ENCODE measurements at places on chromosomes 2 and 18. TPM values are rescaled to one million over a fixed set of nuclear protein-coding genes. Genes with fewer than 3 reads are reported as not detected.

Gene CCDC74B
- 1.3 TPM for total RNA-seq

DNA sequence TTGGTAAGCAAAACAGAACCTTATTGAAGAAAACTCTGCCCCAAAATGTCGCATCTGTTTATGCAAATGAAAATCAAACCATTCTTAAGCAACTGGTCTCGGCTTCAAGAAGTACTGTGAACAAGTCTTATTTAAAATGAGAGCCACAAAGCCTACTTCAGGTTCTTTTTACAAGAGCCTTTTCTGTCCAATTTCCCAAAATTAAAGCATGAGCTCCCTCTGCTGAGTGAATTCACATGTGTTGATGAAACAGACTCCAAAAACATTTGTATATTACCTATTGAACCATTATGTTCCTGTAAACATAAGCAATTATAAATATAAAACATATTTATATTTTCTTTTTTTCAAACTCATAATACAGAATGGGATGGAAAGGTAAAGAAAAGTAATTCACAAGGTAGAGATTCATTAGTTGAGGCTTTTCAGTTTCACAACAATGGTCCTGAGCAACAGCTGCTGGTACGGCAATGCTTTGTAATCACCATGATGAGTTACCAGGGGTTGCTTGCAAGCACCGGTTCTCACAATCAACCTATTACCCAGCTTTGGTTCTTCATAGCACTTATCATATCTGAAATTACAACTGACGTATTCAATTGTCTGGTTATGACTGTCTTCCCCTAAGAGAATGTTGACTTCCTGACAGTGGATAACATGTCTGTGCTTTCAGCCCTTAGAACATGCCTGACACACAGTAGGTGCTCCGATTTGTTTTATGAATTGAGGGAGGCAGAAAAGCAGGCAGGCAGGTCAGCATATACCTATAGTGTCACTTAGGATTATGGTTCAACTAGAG, 108.4 kb upstream of the BZW1 start:
- H3K27ac ChIP-seq, result peak overlapping the region; percentile 97
- peaks cover 6% of the 10 kb centered on the region for H3K36me3 ChIP-seq
- H3K4me3 ChIP-seq, result peak overlapping the region; percentile 74
- peak; percentile 84 for ATAC-seq
- H3K4me1 ChIP-seq, result peaks cover 22% of the 10 kb centered on the region

DNA sequence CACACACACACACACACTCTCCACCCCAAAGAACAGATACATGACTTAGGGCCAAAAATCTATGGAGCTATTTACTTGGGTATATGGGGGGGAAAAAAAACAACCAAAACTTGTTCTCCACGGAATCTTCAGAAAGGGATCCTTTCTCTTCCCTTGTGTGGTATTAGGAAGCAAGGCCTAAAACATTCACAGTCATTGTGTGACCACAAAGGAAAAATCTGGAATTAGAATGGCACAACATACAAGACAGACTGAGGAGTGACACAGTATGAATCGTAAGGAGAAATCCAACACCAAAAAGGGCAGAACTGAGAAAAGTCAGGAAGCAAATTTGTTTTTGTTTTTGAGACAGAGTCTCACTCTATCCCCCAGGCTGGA, 70.3 kb downstream of the ASXL2 start:
- H3K4me3 ChIP-seq, result no peak overlapping the region
- ATAC-seq, result no peak
- H3K27me3 ChIP-seq, result no peaks in the 10 kb centered on the region
- H3K27ac ChIP-seq, result no peak overlapping the region

GRCh38 chr18:78021196-78021595, 771.5 kb downstream of the GALR1 start:
- no peaks in the 10 kb centered on the region for H3K36me3 ChIP-seq
- H3K4me1 ChIP-seq, result no peaks in the 10 kb centered on the region
- no peak overlapping the region for H3K27ac ChIP-seq
- no peak for ATAC-seq

- peak overlapping the region; percentile 88 for H3K4me3 ChIP-seq
- H3K27ac ChIP-seq, result peak overlapping the region; percentile 96
- H3K4me1 ChIP-seq, result peaks cover 40% of the 10 kb centered on the region
Observed at GRCh38 chr2:55049043-55049820, 1.0 kb downstream of the RTN4 start.

- H3K27ac ChIP-seq, result no peak overlapping the region
- H3K4me1 ChIP-seq, result peaks cover 5% of the 10 kb centered on the region
Observed at GRCh38 chr2:241507430-241508239, 749 bp downstream of the STK25 start.

Gene MC2R
- not detected for total RNA-seq

GRCh38 chr18:12053289-12053688, 40.4 kb upstream of the ANKRD62 start:
- peaks cover 23% of the 10 kb centered on the region for H3K27me3 ChIP-seq
- peaks cover 10% of the 10 kb centered on the region for H3K4me1 ChIP-seq
- no peaks in the 10 kb centered on the region for H3K36me3 ChIP-seq
- H3K27ac ChIP-seq, result no peak overlapping the region

Gene FAM168B
- 77.1 TPM for total RNA-seq

Gene OXER1
- 0.13 TPM for total RNA-seq

DNA sequence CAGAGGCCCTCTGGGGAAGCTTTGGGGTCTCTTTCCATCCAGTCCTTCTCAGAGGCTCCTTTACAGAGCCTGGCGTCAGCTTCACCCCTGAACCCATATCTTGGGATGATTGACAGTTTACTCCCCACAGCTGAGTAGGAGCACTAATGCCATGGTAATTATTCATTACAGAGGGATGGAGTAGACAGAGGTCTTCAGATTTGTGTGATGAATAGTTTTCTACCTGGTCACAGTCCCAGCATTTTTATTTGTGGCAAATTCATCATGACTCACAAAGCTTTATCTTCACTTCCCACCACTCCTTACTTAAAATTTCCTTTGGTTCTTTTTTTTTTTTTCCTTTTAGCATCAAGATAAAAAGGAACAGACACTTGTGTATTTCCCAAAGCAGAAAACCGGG, 104.2 kb downstream of the CCDC85A start:
- no peaks in the 10 kb centered on the region for H3K27me3 ChIP-seq
- H3K27ac ChIP-seq, result no peak overlapping the region
- H3K4me3 ChIP-seq, result no peak overlapping the region
- no peak for ATAC-seq
- H3K36me3 ChIP-seq, result no peaks in the 10 kb centered on the region

- H3K27me3 ChIP-seq, result no peaks in the 10 kb centered on the region
- no peaks in the 10 kb centered on the region for H3K4me1 ChIP-seq
- H3K4me3 ChIP-seq, result no peak overlapping the region
- H3K36me3 ChIP-seq, result peaks cover 39% of the 10 kb centered on the region
- H3K27ac ChIP-seq, result no peak overlapping the region
Observed at GRCh38 chr2:19944205-19944845, 42.5 kb upstream of the TTC32 start.

- H3K27ac ChIP-seq, result peak overlapping the region; percentile 58
- no peak overlapping the region for H3K4me3 ChIP-seq
- no peaks in the 10 kb centered on the region for H3K27me3 ChIP-seq
- peaks cover 93% of the 10 kb centered on the region for H3K36me3 ChIP-seq
- no peak for ATAC-seq
Observed at GRCh38 chr2:237782181-237782580, 16.4 kb upstream of the RBM44 start.

- peak overlapping the region; percentile 49 for H3K4me3 ChIP-seq
- peak overlapping the region; percentile 73 for H3K27ac ChIP-seq
- ATAC-seq, result peak; percentile 42
- peaks cover 23% of the 10 kb centered on the region for H3K36me3 ChIP-seq
- H3K4me1 ChIP-seq, result peaks cover 51% of the 10 kb centered on the region
- H3K27me3 ChIP-seq, result no peaks in the 10 kb centered on the region
Observed at GRCh38 chr18:48813833-48814489, 136.8 kb downstream of the SMAD7 start.

Gene RELCH
- total RNA-seq, result 28.7 TPM

DNA sequence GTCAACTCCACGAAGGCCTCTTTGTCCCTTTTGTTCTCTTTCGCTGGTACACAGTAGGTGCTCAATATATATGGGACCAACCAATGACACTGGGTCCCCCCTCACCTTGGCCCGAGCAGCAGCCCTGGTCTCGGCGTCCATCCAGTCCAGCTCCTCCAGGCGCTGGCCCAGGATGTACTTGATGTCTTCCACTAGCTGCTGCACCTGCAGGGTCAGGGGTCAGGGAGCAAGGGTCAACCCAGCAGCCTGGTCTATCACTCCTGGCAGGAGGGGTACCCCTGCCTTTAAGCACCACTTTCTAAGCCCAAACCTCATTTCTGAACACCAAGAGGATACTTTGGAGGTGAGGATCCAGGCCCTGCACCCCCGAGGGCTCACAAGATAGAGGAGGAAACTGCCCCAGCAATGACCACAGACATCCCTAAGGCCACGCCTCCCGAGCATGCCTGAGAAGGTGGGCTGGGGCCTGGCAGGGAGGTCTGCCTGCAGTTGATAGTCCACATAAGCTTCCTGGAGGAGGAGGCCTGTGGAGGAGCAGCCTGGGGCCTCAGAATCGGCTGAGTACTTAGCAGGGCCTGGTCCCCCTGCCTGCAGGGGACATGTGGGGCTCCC, 4.2 kb downstream of the ECEL1 start:
- H3K27ac ChIP-seq, result no peak overlapping the region
- H3K27me3 ChIP-seq, result peaks cover 19% of the 10 kb centered on the region
- H3K4me1 ChIP-seq, result peaks cover 4% of the 10 kb centered on the region
- H3K4me3 ChIP-seq, result no peak overlapping the region
- no peaks in the 10 kb centered on the region for H3K36me3 ChIP-seq

Gene YWHAQ
- total RNA-seq, result 283 TPM

DNA sequence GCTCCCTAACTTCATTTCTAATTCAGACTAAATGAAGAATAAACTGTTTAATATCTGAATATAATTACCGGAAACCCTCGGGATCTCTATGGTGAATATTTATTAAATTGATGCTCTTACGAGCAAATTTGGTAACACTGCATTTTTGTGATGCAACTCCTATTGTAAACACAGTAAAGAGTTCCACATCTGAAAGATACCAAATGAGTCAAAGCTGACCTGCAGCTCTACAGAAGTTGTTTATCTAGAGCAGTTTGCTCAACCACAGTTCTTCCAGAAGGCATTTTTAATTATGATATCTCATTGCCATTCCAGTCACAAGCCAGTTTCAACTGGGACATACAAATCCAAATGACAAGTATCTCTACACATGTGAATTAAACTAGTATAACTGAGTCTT, 129.7 kb downstream of the PKP4 start:
- peaks cover 10% of the 10 kb centered on the region for H3K36me3 ChIP-seq
- H3K27ac ChIP-seq, result no peak overlapping the region
- H3K4me3 ChIP-seq, result no peak overlapping the region
- H3K4me1 ChIP-seq, result no peaks in the 10 kb centered on the region
- H3K27me3 ChIP-seq, result no peaks in the 10 kb centered on the region

Gene C1QL2
- not detected for total RNA-seq

GRCh38 chr2:74025971-74026612, 41.4 kb downstream of the TET3 start:
- H3K36me3 ChIP-seq, result peaks cover 16% of the 10 kb centered on the region
- ATAC-seq, result no peak
- no peak overlapping the region for H3K27ac ChIP-seq
- no peaks in the 10 kb centered on the region for H3K27me3 ChIP-seq
- H3K4me3 ChIP-seq, result peak overlapping the region; percentile 57

Gene ASPRV1
- total RNA-seq, result 3.4 TPM

DNA sequence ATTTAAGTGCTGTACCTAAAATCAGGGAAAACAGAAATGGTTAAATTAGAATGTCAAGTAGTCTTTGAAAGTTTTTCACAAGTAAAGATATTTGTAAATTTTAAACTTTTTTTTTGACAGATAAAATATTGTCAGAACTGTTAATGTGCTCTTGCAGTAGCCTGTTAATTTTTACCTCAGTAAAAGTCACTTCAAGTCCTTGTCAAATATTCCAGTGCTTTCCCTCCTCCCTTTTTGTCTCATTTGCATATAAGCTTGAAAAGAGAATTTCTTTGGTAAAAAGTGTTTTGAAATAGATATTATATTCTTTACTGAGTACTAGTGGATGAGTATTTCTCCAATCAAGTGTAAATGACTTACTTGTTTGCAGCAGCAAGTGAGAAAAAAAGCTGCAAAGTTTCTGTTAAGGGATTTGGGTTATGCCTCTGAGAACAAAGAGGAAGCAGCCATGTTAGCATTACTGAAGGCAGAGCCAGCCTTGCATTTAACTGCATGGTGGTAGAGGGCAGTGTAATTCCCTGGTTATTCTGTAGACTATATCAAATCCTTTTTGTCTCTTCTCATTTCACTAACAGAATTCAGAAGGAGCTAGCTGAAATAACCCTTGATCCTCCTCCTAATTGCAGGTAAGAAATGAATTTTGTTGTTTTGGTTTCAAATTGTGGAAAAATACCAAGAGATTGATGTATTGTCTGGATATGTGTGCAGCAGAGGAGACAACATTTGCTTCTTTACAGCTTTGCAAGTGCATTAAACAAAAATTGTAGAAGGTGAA, 3.2 kb downstream of the UBE2E3 start:
- no peaks in the 10 kb centered on the region for H3K27me3 ChIP-seq
- no peak for ATAC-seq
- H3K4me3 ChIP-seq, result peak overlapping the region; percentile 99
- H3K4me1 ChIP-seq, result peaks cover 15% of the 10 kb centered on the region
- H3K27ac ChIP-seq, result peak overlapping the region; percentile 20

DNA sequence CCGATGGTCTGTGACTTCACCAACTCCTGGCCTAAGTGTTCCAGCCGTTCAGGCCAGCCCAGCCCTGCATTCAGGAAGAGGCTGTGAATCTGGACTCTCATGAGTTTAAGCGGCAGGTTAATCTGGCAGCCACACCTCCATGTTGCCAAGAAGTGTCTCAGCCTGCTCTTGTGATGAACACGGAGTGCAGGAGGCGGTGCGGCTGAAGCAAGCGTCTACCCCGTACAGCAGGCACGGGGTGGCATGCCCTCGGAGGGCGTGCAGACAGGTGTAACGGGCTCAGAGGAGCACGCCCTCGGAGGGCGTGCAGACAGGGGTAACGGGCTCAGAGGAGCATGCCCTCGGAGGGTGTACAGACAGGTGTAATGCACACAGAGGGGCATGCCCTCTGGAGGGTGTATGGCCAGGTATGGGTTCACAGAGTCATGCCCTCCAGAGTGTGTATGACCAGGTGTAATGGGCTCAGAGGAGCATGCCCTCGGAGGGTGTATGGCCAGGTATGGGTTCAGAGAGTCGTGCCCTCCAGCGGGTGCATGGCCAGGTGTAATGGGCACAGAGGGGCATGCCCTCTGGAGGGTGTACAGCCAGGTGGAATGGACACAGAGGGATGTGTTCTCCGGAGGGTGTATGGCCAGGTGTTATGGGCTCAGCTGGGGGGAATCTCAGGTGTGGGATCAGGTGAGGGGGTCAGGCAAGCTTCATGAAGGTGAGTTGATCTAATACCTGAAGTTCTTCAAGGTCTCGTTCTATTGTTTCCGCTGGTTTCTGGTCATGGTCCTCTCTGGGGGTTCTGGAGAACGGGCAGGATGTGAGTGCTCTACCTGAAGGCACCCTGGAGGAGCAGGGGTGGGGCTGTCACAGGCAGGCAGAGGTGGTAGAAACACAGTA, 22.6 kb downstream of the CROCC2 start:
- H3K27ac ChIP-seq, result no peak overlapping the region
- H3K36me3 ChIP-seq, result no peaks in the 10 kb centered on the region
- no peaks in the 10 kb centered on the region for H3K27me3 ChIP-seq
- ATAC-seq, result no peak
- H3K4me1 ChIP-seq, result no peaks in the 10 kb centered on the region
